ENCODE measurements at places on chromosomes 16 and 17. TPM values are rescaled to one million over a fixed set of nuclear protein-coding genes. Genes with fewer than 3 reads are reported as not detected.

- DNase-seq, result no peak
- H3K27me3 ChIP-seq, result no peaks in the 10 kb centered on the region
- no peak overlapping the region for H3K4me3 ChIP-seq
- H3K36me3 ChIP-seq, result peaks cover 11% of the 10 kb centered on the region
These were observed 61.1 kb upstream of the VPS4A start for GRCh38 chr16:69250081-69250480.

DNA sequence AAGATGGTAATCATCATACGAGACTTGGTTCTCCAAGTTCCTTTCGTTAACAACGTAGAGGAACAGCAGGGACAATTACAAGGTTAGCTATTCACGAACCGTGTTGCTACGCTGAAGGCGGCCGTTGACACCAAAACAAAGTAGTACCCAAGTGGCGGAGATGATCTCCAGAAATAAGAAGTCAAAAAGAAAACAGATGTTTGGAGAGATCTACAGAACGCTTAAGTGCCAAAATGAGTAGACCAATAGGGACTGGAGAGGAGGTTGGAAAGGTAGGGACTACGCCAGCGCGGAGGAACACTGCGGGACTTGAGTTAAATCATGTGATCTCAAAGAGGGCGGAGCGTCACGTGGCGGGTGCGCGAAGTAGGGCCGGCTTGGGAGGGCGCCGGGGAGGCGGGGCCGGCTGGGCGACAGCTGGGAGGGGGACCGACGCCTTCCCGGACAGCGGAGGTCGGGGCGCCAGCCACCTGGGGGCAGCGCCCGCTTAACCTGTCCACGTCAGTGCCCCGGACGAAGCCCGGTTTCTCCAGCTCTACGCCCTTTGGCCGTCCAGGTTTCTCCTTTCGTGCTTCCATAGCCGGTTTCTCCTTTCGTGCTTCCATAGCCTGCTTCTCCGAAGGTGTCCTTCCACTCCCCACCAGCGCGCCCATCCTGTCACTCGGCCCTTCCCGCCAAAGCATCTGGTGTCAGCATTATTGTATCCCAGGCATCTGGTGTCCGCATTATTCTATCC is 636 bp upstream of the GABARAP start:
- H3K4me1 ChIP-seq, result peaks cover 37% of the 10 kb centered on the region
- H3K27ac ChIP-seq, result peak overlapping the region; percentile 99
- DNase-seq, result peak; percentile 93

- H3K27me3 ChIP-seq, result peaks cover 3% of the 10 kb centered on the region
- peaks cover 31% of the 10 kb centered on the region for H3K4me1 ChIP-seq
- no peak for DNase-seq
- H3K27ac ChIP-seq, result peak overlapping the region; percentile 27
- H3K4me3 ChIP-seq, result peak overlapping the region; percentile 81
- H3K36me3 ChIP-seq, result no peaks in the 10 kb centered on the region
These were observed 1.1 kb upstream of the FASN start for GRCh38 chr17:82098939-82099763.

GRCh38 chr16:69522732-69523404 is 42.9 kb upstream of the NFAT5 start:
- H3K36me3 ChIP-seq, result no peaks in the 10 kb centered on the region
- peaks cover 14% of the 10 kb centered on the region for H3K4me1 ChIP-seq
- H3K27ac ChIP-seq, result no peak overlapping the region
- no peak for DNase-seq
- no peak overlapping the region for H3K4me3 ChIP-seq

The SMPD3 gene
- total RNA-seq, result 3.2 TPM

The FOXN1 gene
- total RNA-seq, result not detected

The EPOP gene
- 13.0 TPM for total RNA-seq
